ENCODE measurements at places on chromosomes 7 and 10. TPM values are rescaled to one million over a fixed set of nuclear protein-coding genes. Genes with fewer than 3 reads are reported as not detected.

- peak; percentile 70 for DNase-seq
These were observed 559 bp downstream of the TRA2A start for GRCh38 chr7:23531050-23531793.

GRCh38 chr10:127283017-127283416, 86.6 kb upstream of the INSYN2A start:
- no peak for DNase-seq

DNA sequence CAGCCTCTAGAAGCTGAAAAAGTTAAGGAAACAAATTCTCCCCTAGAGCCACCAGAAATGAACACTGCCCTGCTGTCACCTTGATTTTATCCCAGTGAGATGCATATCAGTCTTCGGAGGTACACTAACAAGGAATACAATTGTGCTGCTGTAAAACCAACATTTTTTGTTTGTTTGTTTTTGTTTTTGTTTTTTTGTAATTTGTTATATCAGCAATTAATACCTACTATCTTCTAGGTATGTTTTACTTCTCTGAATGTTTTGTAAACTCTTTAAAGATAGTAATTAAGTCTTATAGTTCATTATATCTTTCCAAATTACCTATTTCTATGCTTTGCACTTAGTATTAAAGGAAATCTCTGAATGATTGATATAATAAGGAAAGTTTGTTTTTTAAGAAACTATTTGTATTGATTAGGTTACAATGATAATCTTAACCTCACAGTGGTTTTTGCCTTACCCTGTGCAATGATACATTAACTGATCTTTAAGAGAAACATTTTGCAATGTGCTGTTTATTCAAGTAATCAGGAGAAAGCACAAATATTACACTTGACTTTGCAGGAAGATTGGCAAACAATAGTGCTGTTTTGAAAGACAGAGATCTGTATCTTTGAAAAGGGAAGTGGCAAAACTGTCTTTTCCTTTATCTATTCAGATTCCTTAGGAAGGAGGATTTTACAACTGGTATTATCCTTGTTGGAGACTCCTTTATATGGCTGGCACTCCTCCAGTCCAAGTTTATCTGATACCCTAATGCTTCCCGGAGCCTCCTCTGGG, 11.3 kb upstream of the HGF start:
- DNase-seq = no peak

DNA sequence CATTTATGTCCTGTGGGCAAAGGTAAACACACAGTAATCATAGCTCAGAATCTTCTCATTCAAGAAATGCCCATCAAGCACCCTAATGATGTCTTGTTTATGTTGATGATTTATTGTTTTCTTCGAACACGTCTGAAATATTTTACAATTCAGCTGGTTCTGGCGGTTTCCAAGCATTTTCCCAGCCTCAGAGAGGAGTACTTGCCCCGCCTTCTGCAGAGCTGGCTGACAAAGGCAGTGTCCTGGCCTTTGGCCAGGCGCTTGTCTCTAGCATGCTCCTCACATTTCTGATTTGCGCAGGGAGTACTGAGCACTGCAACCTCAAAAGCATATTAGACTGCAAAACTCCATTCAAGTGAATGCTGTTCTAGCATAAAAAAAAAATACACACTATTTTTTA, 314.2 kb upstream of the GNAI1 start:
- DNase-seq = peak; percentile 76

DNA sequence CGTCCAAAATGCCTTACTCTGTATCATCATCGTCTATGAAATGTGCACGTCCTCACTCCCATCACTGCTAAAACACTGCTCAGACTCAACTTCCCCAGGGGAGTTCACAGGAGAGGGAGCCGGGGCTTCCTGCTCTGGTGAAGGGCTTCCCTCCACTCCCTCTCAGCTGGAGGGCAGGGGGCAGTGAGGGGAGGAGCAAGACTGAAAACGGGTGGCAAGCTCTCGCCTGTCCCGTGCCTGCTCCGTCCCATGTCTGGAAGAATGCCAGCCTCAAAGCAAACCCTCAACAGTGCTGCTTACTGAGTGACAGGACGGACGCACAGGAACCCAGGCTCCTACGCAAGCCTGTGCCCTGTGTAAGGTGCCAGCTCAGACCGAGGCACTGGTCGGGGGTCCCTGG, 25.1 kb downstream of the PRKAG2 start:
- no peak for DNase-seq

DNA sequence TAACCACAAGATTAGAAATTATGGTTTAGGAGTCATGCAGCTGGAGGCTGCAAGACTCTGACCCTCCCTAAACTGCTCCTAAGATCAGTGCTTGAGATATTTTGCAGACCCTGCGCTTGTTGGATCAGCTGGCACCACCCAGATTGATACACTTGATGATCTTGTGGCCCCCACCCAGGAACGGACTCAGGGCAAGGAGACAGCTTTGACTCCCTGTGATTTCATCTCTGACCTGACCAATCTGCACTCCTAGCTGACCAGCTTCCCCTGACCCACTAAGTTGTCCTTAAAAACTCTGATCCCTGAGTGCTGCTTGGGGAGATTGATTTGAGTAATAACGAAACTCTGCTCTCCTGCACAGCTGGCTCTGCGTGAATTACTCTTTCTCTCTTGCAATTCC, 8.0 kb upstream of the RAB18 start:
- no peak for DNase-seq

DNA sequence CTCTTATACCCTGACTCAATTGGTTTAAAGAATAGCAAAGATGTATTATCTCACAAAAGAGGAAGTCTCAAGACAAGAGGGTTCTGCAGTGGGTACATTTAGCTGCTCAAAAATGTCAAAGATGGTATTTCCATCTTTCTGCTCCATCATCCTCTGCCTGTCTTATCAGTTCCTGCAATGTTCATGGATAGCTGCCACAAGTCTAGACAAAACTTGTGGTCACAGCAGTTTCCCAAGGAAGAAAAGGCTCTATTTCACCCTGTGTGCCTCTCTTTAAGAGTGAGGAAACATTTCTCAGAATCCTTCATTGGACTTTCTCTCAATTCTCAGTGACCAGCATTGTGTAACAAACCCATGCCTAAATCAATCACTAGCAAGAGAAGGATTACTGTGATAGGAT, 634.2 kb upstream of the AUTS2 start:
- DNase-seq = peak; percentile 74

DNA sequence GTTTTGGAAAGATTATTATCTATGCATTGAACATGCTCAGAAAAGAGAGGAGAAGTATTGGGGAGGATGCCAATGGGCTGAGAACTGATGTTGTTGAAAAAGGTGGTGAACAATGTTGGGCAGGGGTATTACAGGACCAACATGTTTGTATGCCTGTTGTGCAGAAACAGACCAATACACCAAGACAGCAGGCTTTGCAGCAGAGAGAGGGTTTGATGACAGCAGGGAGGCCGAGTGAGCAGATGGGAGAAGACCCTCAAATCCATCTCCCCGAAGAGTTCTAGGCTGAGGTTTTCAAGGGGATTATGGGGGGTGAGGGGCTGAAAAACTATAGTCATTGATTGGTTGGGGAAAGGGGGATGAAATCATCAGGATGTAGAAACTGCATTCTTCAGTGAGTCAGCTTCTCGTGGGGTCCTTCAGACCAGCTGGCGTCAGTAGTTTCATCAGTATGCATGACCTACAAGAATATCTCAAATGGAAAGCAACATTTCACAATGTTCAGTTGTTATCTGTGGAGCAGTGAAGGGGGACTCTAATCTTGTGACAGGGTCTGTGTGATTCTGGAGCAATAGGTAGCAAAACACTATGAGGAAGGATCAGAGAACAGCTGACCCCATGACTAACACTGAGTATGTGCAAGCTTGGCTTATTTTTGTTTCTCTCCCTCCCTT, 167.8 kb downstream of the BAMBI start:
- DNase-seq = peak; percentile 77

- no peak for DNase-seq
These were observed 39.5 kb downstream of the IL2RA start for GRCh38 chr10:6022660-6023059.

- no peak for DNase-seq
These were observed 77.2 kb upstream of the TNS3 start for GRCh38 chr7:47658886-47659635.

DNA sequence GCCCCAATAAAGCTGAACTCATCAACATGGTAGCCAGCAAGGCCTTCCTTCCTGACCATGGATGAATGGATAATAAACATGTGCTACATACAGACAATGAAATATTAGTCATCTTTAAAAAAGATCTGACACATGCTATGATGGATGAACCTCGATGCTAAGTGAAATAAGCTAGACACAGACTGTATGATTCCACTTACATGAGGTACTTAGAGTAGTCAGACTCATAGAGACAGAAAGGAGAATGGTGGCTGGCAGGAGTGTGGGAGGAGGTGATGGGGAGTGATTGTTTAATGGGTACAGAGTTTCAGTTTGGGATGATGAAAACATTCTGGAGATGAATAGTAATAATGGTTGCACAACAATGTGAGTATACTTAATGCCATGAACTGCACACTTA, 114.1 kb upstream of the SORCS3 start:
- DNase-seq = no peak

DNA sequence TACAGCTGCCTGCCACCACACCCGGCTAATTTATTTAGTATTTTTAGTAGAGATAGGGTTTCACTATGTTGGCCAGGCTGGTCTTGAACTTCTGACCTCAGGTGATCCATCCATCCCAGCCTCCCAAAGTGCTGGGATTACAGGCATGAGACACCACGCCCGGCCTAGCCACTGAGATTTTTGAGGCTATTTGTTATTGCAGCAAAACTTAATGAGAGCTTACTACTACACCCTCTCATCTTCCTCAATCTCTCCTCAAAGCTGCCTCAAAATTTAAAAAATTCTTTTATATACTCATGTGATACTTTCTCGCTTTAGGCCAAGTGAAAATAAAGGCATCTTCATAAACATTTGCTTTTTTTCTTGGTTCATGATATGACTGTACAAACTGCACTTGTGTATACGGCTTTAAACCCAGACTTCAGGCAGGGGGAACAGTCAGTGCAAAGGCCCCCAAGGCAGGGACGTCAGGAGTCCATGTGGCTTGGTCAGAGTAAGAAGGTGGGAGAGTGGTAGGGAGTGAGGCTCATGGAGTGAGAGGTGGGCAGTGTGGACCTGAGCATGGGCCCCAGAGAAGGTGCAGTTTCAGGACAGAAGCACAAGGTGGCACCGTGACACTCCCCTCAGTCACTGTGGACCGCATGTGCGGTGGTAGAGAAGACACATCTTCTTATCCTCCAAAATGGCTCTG, 55.5 kb downstream of the SYPL1 start:
- DNase-seq = peak; percentile 78

GRCh38 chr7:8386926-8387550, 46.4 kb upstream of the NXPH1 start:
- DNase-seq = no peak

DNA sequence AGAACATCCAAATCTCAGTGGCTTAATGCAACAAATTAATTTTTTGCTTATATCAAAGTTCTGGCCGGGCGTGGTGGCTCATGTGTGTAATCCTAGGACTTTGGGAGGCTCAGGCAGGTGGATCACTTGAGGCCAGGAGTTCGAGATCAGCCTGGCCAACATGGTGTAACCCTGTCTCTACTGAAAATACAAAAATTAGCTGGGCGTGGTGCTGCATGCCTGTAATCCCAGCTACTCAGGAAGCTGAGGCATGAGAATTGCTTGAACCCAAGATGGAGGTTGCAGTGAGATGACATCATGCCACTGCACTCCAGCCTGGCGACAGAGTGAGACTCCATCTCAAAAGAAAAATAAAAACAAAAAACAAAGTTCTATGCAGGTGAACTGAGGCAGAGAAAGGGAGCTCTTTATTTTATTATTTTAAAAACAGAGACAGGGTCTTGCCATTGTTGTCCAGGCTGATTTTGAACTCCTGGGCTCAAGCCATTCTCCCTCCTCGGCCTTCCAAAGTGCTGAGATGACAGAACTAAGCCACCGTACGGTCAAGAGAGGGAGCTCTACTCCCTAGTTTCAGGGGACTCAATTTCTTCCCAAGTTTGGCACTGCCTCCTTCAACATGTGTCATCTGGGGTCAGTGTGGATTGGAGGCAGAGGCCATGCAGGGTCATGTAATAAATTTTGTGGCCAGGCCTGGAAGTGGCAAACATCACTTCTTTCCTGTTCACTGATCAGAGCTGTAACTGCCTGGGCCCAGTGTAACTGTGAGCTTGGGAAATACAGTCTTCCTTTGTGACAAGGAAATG, 2.4 kb downstream of the ADCK2 start:
- DNase-seq = peak; percentile 58

DNA sequence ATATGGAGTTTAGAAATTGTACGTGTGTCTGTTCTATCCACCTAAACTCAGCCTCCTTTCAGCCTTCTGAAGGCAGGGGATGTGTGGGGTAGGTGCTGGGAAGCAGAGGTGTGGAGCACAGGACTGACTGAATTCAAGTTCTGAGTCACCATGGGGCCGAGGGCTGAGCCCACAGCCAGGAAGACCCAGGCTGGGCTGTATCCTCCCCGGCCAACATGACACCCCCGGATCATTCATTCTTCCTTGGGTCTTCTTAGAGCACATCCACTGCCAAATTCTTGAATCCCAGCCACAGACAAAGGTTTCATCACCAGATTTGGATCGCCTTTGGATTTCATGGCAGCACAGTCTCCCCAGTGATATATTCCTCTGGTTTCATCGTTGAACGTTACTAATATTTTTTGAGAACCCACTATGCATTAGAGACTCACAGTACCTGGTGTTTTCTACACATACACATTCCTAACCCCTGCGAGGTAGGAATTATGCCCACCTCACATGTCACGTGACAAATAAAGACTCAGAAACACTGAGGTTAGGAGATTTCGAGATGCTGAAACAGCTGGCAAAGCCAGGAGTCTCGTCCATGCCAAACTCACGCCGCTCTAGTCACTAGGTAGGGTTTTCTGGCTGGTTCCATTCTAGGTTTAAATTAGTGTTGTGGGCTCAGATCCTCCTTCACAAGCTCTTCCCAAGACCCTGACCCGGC, 26.9 kb downstream of the CCDC3 start:
- no peak for DNase-seq

Gene HELLS
- total RNA-seq = 19.7 TPM

Gene NEUROG3
- not detected for total RNA-seq

Gene OGDHL
- total RNA-seq = under 0.01 TPM

Gene PDE6C
- total RNA-seq = not detected

Gene CNPY4
- total RNA-seq = 54.5 TPM

Gene AQP1
- 2.8 TPM for total RNA-seq

Gene ADRA2A
- total RNA-seq = 0.82 TPM

Gene SCART1
- total RNA-seq = 1.6 TPM

Gene CCL26
- 1.2 TPM for total RNA-seq

Gene PNLIP
- total RNA-seq = not detected

Gene BMI1
- 60.9 TPM for total RNA-seq
